ENCODE measurements at places on chromosomes 7 and 10.

DNA sequence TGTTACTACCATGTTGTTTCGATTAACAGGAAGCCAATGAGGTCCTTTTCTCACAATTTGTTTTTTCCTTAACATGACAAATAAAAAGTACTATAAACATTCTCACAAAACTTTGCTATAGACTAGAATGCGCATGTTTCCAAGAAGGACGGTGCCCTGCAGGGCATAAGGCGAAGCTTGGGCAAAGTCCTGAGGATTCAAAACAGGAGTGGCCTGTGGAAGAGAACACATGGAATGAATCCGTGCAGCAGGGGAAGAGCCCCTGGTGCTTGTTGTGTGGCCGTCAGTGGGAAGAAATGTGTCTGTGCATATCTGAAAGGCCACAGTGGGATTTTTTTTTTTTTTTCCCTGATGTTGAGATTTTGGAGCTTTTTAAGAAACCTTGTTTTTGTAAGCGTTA is 67.6 kb downstream of the ITGA8 start:
- DNase-seq, result no peak

DNA sequence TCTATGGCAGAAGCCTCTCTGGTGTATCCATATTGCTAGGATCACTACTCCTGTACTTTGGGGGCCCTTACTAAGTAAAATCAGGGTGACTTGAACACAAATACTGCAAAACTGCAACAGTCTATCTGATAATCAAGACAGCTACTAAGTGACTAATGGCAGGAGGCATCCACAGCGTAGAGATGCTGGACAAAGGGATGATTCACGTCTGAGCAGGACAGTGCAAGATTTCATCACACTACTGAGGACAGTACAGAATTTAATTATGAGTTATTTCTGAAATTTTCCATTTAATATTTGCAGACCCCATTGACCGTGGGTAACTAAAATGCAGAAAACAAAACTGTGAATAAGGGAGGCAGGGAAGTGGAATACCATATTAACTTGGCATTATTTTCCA is 10.4 kb downstream of the CUL2 start:
- no peak for DNase-seq

- no peak for DNase-seq
Measured at GRCh38 chr7:141378405-141378804, 172.8 kb upstream of the AGK start.

DNA sequence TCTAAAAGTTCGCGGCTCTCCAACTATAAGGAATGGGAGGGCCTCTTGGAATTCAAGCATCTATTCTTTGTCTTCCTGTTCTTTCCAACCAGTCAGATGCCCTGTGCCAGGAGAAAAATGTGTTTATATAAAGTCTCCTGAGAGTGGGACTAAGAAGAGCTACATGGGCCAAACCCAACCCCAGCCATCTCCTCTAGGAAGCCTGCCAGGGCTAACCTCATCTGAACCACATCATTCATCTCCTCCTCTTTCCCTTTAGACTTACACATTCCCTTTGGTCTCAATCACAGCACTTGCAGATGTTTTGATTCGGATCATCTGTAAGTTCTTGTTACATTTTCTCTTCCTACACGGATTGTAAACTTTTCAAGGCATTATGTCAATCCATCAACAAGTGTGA is 62.6 kb downstream of the DOCK4 start:
- no peak for DNase-seq

DNA sequence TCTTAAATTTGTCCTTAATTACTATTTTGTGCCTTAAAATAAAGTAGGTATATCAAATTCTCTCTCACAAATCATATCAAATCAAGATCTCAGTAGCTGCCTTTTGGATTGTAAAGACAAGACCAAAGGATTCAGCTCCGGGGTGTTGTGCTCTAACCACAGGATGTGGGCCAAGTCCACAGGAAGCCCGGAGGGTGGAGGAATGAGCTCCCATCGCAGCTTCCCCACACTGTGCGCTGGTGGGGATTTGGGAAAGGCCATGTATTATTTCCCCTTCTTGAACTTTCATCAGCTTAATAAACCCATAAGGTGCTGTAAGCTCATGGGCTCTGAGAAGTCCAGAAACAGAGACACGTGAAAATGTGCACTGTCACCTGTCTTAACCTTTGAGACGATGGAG is 241.6 kb upstream of the TCERG1L start:
- DNase-seq, result no peak

DNA sequence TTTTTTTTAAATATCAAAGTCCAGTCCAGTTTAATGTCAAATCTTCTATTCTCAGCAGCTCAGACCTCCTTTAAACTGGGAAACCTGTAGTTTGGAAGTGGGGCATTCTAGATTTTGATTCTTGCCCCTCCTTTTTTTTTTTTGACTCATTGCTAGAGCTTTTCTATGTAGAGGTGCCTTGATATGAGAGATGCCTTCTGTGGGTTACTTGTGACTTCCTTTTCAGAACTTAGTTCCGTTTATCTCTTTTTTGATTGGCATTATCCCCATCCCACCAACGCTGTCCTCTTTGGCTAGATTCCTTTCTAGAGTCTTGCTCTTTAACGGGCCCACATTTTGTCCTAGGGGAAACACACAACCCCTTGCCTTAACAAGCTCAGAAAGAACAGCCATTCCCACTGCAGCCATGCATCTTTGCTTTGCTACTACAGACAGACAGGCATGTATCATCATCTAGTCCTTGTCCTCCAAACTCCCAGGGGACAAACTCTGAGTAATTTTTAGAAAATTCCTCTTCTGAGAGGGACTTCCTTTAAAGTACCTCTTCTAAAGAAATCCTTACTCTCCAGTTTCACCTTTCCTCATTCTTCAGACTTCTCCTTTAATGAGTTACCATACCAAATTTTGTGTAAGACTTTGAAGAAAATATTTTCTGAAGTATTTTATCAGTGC is 153.6 kb downstream of the PHF14 start:
- no peak for DNase-seq

DNA sequence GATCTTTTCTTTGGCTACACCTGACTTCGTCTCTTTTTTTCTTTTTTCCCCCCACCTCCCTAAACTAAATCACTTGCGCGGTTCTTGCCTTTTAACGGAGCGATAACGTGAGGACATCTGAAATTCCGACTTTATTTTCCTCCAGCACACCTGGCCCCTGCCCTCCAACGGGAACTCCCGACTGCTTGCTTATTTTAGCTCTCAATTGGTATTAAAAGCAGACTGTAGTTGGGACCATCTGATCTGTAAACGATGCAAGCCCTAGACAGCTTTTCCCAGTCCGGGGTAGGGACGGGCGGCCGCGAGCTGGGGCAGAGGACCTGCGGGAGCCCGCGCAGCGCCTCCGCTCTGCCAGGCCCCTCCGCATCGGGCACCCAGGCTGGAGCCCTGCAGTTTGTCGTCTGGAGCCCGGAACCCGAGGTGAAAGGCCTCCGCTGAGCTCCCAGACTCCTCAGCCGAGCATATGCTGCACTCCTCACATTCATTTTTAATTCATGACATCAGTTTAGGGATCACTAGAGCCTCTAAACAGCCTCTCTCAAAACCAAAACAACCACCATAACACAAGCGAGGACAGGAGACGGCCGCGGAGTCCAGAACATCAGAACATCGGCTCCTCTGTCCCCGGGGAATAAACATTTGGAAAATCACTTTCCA is 10.0 kb upstream of the EMX2 start:
- no peak for DNase-seq

DNA sequence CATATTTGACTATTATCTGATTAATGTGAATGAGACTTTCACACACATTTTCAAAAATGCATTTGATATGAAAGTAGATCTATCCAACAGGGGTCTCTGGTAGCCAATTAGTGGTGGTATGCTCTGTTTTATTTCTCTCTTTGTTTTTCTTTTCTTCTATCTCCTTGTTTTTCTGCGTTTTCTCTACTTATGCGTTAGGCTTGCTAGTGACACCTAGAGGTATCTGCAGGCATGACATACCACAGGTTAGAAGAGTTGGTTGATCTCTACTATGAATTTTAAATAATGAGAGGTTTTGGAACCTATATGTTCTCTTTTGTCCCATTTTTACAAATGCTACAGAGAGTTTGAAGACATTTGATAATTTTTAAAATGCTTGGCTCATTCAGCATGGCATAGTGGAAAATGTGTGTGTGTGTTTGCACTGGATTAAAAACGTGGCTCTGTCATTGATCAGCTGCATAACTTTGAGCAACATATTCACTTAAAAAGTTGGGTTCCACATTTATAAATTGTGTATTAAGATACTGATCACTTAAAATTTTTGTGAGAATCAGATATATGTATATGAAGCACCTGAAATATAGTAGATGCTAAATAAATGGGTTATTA is 28.1 kb upstream of the PLXDC2 start:
- no peak for DNase-seq

GRCh38 chr10:98608411-98608810 is 161.7 kb upstream of the HPS1 start:
- no peak for DNase-seq

DNA sequence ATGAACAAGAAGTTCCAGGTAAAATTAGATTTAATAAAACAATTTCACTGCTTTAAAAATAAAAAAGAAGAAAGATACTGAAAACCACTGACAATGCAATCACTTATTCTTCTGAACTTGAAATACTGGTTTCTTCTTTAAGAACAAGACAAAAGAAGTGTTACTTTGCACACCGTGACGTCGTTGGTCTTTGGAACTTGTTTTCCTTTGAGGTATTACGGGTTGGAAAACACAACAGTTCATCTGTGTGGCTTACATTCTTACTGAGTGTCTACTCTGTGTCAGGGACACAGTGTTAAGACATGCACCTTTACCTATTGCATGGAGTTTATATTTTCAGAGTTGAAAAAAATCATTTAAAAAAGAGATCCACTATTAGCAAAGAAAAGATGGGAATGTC is 41.3 kb upstream of the UCN3 start:
- no peak for DNase-seq

GRCh38 chr7:87766827-87767226 is 109.3 kb downstream of the SLC25A40 start:
- no peak for DNase-seq

- no peak for DNase-seq
Measured at GRCh38 chr10:76717141-76717540, 920.5 kb downstream of the KCNMA1 start.

DNA sequence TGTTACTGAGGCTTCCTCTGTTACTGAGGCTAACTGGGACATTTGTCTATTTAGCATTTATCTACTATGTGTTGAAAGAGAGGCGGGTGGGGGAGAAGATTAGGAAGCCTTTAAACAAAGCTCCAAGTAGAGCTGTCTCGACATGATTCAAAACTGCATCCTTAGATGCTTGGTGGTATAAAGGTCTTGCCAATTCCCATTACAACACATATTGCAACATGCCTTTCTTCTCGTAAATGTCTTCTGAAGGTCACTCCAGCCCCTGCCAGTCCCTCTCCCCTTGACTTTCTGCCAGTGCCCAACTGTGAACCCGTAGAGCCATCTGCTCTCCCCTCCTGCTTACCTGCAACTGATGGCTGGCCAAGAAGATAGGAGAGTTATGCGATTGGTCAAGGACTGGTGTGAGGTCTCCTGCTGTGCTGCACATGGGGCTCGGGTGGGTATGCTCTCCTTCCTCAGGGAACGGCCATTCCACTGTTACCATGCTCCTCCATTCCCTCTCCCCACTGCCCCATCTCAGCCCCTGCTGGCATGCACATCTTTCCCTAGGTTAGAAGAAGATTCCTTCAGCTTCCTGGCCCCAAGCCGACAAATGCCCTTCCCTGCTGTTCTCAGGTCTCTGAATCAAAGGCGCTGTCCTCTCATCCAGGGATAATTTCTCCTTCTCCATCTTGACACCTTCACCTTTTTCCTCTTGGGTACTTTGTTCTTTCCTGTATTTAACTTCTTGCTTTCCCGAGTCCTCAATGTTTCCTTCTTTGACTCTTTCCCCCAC is 43.6 kb upstream of the ZNF32 start:
- no peak for DNase-seq

GRCh38 chr7:42175834-42176723 is 60.9 kb downstream of the GLI3 start:
- no peak for DNase-seq

DNA sequence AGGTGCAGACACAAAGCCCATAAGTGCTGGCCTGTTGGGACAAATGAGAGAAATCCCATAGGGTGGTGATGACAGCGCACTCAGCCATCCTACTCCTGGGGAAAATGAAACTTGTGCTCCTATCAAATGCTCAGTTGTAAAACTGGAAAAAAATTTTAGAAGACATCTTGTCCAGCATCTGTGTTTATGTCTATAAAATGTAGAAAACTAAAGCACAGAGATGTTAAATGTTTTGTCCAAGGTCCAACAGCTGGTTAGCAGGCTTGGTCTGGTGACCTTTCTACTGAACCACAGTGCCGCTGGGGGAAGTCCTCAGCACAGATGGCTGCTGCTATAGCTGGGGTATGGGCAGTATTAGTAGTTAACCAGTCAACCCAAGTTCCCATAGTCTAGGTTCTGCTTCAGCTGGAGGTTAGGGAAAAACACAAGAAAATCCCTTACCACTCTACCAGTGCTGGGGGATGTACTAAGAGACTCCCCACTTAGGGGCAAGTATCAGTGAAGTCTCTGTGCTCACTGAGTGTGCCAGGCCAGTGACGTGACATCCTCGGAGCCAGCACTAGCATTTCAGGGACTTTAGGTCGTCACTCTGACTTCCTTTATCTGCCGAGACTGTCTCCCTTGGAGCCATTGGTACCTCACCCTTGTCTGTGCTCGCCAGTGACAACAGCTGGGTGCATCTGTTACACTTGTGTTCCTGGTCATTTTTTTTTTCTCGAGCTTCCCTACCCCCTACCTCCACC is 1.9 kb downstream of the TSPAN33 start:
- DNase-seq, result no peak

GRCh38 chr10:126634347-126634746 is 36.1 kb downstream of the C10orf90 start:
- DNase-seq, result no peak

DNA sequence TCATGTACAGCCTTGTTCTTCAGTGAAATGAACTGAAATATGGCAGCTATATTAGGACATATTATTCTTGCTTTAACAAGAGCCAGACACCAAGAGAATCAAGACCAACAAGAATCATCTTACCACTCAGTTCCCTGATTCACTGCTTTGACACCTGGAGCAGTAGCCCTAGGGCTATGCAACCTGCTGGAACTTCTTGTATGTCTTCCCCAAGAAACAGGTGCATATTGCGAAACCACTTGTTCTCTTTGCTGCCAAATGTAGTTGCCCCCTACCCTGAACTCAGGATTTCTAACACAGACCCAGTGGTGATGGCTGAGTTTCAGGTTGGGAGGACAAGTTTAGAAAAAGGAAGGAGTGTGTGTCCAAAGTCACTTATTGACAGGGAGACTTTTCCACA is 46.1 kb downstream of the WIPF3 start:
- DNase-seq, result no peak

GRCh38 chr10:48896756-48897440 is 42.7 kb downstream of the LRRC18 start:
- DNase-seq, result no peak

DNA sequence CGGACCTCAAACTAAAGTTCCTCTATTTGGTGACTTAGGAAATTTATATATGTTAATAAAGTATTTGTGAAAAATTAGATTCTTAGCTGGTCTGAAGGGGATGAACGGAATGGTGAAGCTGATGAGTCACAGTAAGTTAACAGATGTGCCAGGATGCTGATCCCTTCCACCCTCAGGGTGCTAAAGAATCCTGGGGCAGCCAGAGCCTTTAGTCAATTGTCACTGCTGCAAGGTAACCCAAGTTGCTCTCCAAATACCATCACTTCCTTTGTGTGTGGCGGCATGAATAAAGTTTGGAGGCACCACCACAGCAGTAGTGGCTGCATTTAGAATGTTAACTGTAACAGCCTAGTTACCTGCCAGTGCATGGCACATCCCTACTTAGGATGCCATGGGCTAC is 222.6 kb upstream of the PPP1R3A start:
- DNase-seq, result no peak
